ENCODE measurements at places on chromosomes 12 and 14. TPM values are rescaled to one million over a fixed set of nuclear protein-coding genes. Genes with fewer than 3 reads are reported as not detected.

TMEM263 gene
- total RNA-seq: 26.0 TPM

KRT82 gene
- not detected for total RNA-seq

KRT1 gene
- 0.30 TPM for total RNA-seq

SCARB1 gene
- 4.3 TPM for total RNA-seq

NUMB gene
- total RNA-seq: 44.5 TPM

PRH2 gene
- total RNA-seq: not detected

CLEC1A gene
- not detected for total RNA-seq

RAPGEF3 gene
- 1.4 TPM for total RNA-seq

SLC6A13 gene
- not detected for total RNA-seq

CACNA1C gene
- 0.30 TPM for total RNA-seq

ZC2HC1C gene
- total RNA-seq: 2.0 TPM

TC2N gene
- 195 TPM for total RNA-seq

PPP4R4 gene
- 4.9 TPM for total RNA-seq

MYF6 gene
- not detected for total RNA-seq

FOXN4 gene
- not detected for total RNA-seq

MTRFR gene
- 29.9 TPM for total RNA-seq

CEBPE gene
- total RNA-seq: 0.25 TPM

PPM1A gene
- 54.5 TPM for total RNA-seq

TGM1 gene
- 4.4 TPM for total RNA-seq

RND1 gene
- 2.6 TPM for total RNA-seq

SERPINA10 gene
- not detected for total RNA-seq

RAD9B gene
- total RNA-seq: 1.1 TPM

LMO3 gene
- total RNA-seq: not detected

CCDC177 gene
- total RNA-seq: not detected

PLCZ1 gene
- total RNA-seq: not detected

RHOJ gene
- not detected for total RNA-seq

PGF gene
- total RNA-seq: 0.23 TPM

FGD6 gene
- 0.45 TPM for total RNA-seq

OTX2 gene
- total RNA-seq: not detected

RTRAF gene
- 188 TPM for total RNA-seq

GLT1D1 gene
- not detected for total RNA-seq

PRPH gene
- not detected for total RNA-seq

IL26 gene
- 2.3 TPM for total RNA-seq

SOX5 gene
- total RNA-seq: 0.45 TPM

KCNA1 gene
- total RNA-seq: not detected

ST8SIA1 gene
- total RNA-seq: 3.1 TPM

NTN4 gene
- 0.25 TPM for total RNA-seq

ZCCHC8 gene
- 44.4 TPM for total RNA-seq

SDS gene
- total RNA-seq: not detected

FGF6 gene
- not detected for total RNA-seq

SPIC gene
- total RNA-seq: not detected

CYP27B1 gene
- total RNA-seq: 3.3 TPM

MDGA2 gene
- not detected for total RNA-seq

TSPAN9 gene
- total RNA-seq: 0.28 TPM

ERBB3 gene
- 2.5 TPM for total RNA-seq

PRORP gene
- 43.3 TPM for total RNA-seq

NCKAP5L gene
- 1.1 TPM for total RNA-seq

CSAD gene
- total RNA-seq: 28.6 TPM

C1S gene
- total RNA-seq: 1.7 TPM

RBP5 gene
- 1.8 TPM for total RNA-seq

GALNT8 gene
- total RNA-seq: 2.0 TPM

NAA25 gene
- 25.0 TPM for total RNA-seq

RBMS2 gene
- total RNA-seq: 4.3 TPM

CD163L1 gene
- total RNA-seq: not detected

TMEM30B gene
- total RNA-seq: 0.48 TPM

RNASE13 gene
- not detected for total RNA-seq
